Activated naive CD4-positive, alpha-beta T cell treated with anti-CD3 and anti-CD28 coated beads for 36 hours (primary cell): ENCODE measurements at places on chromosomes 4 and X. TPM values are rescaled to one million over a fixed set of nuclear protein-coding genes. Genes with fewer than 3 reads are reported as not detected.
A peak's percentile ranks its signal among the peaks of the same experiment; 100 is the strongest.

GRCh38 chrX:139930916-139931645, 1.8 kb downstream of the ATP11C start:
- DNase-seq: peak; percentile 7

DNA sequence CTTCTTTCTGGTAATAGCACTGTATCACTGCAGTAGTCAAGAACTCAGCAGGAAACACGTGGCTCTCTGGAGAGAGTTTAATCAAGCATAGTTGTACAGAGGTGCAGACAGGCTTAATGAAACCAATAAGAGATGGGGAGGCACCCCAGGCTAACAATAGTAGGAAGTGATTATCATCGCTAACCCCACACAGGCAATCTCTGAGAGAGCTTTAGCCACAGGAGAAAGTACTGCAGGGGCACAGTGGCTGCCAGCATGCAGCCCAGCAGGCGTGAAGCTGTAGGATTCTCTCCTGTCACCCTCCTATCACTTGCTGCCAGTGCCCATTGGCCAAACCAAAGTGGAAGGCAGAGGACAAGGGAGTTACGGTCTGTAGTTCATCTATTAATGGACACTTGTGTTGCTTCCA, 450.0 kb upstream of the RASGEF1B start:
- no peak for DNase-seq

DNA sequence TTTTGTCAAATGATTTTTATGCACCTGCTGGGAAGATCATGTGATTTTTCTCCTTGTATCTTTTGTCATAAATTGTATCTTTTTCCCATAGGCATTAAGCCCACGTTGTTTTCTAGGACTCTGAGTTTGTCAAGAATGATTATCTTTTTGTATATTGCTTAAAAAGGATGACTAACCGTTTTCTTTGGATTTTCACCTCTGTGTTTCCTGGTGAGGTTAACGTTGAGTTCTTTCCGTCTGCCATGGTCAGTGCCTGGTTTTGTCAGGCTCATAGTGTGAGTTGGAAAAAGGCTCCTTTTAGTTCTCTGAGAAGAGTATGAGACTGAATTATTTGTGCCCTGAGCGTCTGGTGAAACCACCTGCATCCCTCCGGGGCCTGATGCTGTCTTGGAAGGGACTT, 21.9 kb downstream of the PCGF3 start:
- DNase-seq: no peak

DNA sequence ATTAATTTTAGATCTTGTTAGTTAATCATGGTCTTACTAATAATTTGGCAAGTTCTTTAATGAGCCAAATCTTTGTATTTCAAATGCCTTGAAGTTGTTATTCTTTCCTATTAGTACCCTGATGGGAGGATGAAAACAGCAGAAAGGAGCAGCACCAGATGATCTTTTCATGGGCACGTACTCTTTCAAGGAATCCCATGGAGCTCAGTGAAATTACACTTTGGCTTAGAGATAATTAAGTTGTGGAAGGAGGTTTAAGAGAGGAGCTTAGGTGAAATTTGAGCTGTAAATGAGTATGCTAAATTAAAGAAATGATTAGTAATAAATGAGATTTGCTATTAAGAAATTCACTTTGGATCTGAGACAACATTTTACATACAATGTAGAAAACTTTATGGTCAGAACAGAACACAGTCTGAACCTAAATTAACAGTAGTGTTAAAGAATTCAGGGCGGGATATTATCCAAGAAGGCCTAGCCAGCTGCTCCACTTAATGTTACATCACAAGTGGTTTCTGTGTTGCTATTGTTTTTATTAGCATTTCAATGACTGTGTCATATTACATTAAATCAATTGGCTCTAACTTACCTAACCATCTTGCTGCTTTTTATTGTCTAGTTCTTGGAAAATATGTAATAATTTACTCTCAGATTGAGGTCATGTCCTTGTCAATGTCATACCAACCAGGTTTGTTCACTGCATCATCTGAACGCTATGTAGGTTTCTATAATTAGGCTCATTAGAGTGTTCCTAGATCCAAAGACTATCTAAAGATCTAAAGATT, 3.9 kb downstream of the MTHFD2L start:
- DNase-seq: no peak

DNA sequence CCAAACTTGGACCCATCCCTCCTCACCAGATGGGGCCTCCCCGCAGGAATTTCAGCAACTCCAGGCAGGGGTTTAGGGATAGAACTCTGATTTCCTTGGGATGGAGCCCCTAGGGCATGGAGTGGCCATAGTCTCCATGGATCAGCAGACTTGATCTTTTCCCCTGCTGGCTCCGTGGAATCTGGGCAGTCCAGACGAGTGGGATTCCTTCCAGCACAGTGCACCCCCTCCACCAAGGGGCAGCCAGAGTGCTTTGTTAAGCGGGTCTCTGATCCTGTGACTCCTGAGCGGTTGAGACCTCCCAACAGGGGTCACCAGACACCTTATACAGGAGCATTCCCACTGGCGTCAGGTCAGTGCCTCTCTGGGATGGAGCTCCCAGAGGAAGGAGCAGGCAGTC, 40.4 kb downstream of the ENPP6 start:
- DNase-seq: no peak

Gene ACSL4
- total RNA-seq: 58.5 TPM

Gene GAGE1
- total RNA-seq: not detected

Gene DCUN1D4
- 27.7 TPM for total RNA-seq
